CD4-positive, alpha-beta T cell treated with Interleukin-4 for 4 hours (primary cell): ENCODE measurements at places on chromosomes 16 and 17.
A peak's percentile ranks its signal among the peaks of the same experiment; 100 is the strongest.

DNA sequence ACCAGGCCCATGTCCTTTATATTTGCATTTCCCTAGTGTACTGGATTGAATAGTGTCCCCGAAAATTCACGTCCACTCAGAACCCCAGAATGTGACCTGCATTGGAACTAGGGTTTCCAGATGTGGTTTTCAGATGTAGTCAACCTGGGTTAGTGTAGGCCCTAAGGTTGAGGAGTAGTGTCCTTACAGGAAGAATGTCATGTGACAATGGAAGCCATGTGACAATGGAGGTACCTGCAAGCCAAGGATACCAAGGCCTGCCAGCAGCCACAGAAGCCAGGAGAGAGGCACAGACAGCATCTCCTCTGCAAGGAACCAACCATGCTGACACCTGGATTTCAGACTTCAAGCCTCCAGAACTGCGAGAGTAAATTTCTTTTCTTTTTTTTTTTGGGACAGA lies 5.2 kb upstream of the PRR15L start:
- no peak for DNase-seq

GRCh38 chr16:82655072-82655714 lies 28.4 kb downstream of the CDH13 start:
- DNase-seq, result peak; percentile 89

DNA sequence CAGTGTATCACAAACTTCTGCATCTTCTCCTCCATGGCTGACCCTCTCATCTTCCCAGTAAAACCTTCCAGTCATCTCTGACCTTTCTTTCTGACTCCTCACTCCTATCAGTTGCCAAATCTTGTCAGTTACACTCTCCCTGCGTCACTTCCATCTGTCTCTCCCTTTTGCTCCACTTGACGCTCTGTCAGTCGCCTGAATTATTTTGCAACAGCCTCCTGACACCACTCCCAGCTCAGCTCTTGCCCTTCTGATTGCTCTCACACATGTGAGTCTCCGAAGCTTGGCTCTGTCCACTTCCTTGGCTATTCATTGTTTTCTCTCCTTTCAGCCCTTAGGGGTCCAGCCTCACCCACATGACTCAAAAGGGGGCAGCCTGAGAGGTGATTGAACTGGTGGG lies 27.7 kb downstream of the DHRS7C start:
- DNase-seq, result no peak

- peak; percentile 13 for DNase-seq
Measured at GRCh38 chr16:55701442-55702319, 45.9 kb downstream of the SLC6A2 start.

GRCh38 chr16:2228161-2228824 lies 4.9 kb downstream of the E4F1 start:
- no peak for DNase-seq
